ENCODE measurements at places on chromosomes 4 and X.

GRCh38 chr4:160403081-160403480 is 1300.2 kb downstream of the RAPGEF2 start:
- no peak for DNase-seq

GRCh38 chr4:89708903-89709421 is 128.0 kb downstream of the SNCA start:
- DNase-seq: no peak

DNA sequence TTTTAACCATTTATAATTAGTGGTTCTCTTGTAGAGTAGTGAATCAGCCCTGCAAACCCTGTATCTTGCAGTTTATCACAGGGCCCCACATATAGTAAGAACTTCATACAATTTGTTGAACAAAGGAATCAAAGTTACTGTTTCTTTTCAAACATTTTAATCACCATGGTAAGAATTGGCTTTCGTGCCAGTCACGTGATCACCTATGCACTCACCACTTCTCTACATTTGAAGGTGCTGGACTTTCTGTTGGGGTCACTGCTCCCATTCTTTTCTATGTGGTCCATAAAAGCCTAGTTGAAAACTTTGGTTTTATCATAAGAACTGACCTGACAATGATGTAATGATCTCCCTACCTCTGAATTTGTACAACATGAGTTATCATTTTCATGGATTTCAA is 426.4 kb upstream of the CPEB2 start:
- no peak for DNase-seq

DNA sequence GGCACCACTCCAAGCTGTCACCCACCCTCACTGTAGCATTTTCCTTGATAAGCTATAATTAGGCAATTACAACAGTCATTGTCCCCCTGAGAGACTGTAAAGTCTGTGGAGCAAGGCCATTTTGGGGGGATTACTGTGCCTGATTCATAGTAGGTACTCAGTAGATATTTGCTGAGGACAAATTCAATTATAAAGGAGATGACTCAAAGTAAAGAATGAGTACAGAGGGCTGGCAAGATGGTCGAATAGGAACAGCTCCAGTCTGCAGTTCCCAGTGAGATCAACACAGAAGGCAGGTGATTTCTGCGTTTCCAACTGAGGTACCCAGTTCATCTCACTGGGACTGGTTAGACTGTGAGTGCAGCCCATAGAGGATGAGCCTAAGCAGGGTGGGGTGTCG is 42.0 kb downstream of the MAOB start:
- DNase-seq: no peak

- DNase-seq: no peak
These were observed 123.2 kb downstream of the RBM47 start for GRCh38 chr4:40506492-40506891.

GRCh38 chr4:55028196-55028595 is 97.2 kb downstream of the KDR start:
- DNase-seq: no peak

DNA sequence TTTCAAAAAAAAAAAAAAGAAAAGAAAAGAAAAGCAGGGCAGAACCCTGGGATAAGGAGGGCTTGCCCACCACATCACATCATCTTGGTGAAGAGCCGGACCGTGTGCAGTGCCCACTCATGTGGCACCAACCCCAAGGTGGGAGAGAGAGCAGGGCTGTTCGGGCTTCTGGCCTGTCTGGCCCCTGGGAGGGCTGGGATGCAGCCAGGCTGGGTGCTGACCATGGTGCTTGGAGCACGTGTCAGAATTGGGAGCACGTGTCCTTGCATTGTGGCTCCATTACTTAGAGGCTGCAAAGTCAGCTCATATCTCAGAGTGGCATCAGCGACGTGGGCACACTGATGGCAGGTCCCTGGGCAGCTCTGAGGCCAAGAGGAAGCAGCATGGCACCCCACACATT is 100.9 kb upstream of the AFAP1 start:
- no peak for DNase-seq

GRCh38 chr4:56505269-56506130 is at the start of gene ARL9:
TSS of gene ARL9 (plus strand) at chr4:56505791. CDS start at chr4:56505863, 72 bp downstream.
- peak; percentile 69 for DNase-seq

GRCh38 chrX:45888518-45888917 is 656.7 kb downstream of the ZNF674 start:
- no peak for DNase-seq

GRCh38 chr4:123783151-123783790 is 386.7 kb downstream of the SPRY1 start:
- DNase-seq: no peak

- DNase-seq: no peak
These were observed 575.9 kb downstream of the MID1IP1 start for GRCh38 chrX:39377157-39377556.

- no peak for DNase-seq
These were observed 8.9 kb upstream of the RUFY3 start for GRCh38 chr4:70712604-70713452.

DNA sequence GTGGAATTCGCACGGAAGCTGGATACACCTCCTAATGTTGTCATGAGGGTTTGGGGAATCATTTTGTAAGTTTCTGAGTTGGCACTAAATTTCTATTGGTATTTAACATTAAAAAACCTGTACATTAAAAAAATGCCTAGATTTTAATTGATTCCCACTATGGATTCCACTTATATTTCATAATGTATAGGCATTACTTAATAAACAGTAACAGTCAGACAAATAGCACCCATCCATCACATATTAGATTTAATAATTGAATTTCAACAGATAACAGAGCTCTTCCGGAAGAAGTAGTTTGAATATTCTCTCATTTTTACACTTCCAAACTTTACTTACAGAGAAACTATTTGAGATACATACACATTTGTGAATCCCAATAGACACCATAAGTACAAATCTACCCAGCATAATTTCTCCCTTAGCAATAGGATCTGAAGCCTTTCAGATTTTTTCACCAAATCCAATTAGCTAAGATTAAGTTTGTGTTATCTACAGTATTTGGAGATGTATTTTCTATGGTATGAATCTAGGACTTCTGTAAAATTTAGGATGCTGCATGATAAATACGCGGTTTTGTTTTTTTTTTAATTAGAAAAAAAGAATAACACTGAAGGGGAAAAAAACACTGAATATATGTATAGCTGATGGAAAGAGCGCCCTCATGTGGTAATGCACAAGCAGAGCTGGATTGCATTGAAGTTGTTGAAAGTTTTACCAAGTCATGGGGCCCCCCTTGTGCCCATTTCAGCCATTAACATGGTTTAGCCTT is 12.2 kb upstream of the ODAM start:
- peak; percentile 50 for DNase-seq

GRCh38 chr4:17322514-17322913 is 189.4 kb downstream of the QDPR start:
- DNase-seq: no peak

GRCh38 chr4:188275686-188276085 is 136.4 kb downstream of the TRIML1 start:
- DNase-seq: no peak

DNA sequence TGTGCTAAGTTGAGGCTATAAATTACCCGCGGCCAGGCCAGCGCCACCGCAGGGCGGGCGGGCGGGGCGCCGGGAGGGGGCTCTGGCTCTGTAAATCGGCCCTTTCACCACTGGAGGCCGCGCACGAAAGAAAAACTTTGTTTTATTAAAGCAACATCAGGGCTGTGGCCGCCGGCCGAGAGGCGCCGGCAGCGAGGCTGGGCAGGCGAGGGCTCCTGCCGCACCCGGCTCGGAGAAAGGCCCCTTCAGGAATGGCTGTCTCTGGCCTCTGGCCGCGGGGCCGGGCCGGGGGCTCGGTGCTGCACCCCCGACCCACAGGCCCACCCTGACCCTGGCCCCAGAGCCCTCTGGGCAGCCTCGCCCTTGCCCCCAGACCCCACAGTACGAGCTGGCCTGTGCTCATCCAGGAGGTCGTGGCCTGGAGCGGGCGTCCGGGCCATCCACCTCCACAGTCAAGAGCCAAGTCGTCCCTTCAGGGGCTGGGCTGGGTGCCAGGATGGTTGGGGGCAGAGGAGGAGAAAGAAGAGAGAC is 29.5 kb upstream of the FGFR3 start:
- DNase-seq: peak; percentile 53

GRCh38 chr4:132955146-132955545 is 193.9 kb upstream of the PCDH10 start:
- no peak for DNase-seq

DNA sequence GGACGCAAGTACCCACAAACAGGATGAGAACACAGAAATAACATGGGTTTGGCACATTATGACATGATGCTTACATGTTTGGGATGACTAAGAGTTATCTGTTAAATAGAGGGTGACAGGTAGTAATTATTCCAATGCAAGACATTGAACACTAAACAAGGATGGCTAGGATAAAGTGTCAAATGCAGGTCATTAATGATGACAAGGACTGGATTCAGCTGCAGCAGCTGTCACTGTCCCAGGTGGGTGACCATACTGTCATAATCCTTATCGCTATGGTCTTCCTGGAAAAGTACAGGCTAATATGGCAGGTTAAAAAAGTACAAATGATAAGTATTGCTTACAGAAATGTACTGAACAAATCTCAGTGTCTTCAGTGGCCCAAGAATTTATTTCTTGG is 123.9 kb downstream of the ANTXR2 start:
- no peak for DNase-seq

DNA sequence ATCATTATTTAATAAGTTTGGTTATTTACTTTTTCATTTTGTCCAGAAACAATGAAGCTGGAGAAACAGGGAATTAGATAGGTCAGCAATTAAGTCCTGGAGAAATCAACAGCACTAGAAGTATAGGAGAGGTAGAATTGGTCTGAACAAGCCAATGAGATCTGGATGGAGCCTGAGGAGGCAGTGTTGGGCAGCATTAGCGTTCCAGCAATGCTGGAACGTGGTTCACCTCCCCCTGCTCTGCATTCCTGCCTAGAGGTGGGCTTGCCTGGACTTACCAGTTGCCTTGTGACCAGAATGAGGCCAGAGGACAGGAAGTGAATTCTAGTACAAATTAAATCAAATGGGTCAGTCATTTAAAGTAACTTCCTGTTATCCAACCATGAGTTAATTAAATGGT is 4.6 kb downstream of the RASSF6 start:
- DNase-seq: no peak

- no peak for DNase-seq
These were observed 90.3 kb upstream of the TBL1X start for GRCh38 chrX:9374555-9374954.

GRCh38 chrX:78140206-78140605 is 756 bp upstream of the TAF9B start:
- no peak for DNase-seq

DNA sequence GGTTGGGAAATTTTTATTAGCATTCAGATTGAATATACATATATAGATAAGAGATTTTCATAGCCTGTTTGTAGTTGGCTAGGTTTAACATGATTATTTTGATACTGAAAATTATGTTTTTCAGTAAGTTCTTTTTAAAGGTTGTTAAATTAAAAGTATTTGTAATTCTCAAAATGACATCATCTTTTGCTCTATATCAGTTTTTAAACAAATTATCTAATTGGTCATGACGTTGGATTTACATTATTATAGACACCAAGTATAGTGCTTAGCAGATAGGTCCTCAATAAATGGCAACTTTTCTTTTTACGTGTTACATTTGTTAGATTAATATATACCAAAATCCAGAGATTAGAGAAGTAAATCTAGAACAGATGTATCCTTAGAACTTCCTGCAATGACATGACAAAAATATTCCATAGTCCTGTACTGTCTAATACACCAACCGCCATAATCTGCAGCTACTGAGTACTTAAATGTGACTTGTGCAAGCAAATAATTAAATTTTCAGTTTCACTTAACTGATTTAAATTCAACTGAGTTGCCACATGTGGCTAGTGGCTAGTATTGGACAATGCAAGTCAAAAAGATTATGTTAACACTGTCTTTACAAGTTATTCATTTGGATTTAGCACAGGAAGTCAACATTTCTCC is 1613.1 kb upstream of the TENM3 start:
- no peak for DNase-seq

- DNase-seq: no peak
These were observed 553.6 kb downstream of the STPG2 start for GRCh38 chr4:97589481-97590196.

- DNase-seq: no peak
These were observed 12.9 kb upstream of the IL2 start for GRCh38 chr4:122469457-122469856.

DNA sequence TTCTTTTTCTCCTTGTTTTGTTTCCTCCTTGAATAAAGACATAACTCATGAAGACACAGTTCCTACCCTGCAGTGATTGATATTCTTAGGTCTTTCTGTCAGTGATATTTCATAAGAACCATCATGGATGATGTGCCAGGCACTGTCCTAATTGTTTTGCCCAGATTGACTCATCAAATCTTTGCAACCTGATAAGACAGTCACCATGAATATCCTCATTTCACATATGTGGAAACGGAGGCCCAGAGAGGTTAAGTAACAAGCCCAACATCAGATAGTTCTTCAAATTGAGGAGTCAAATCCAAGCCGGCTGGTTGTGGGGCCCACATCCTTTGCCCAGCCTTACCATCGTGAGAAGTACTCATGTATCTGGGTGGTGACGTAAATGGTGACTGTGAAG is 69.9 kb downstream of the SEL1L3 start:
- no peak for DNase-seq

- no peak for DNase-seq
These were observed 76.6 kb downstream of the INTS12 start for GRCh38 chr4:105631818-105632400.

- DNase-seq: no peak
These were observed at the start of gene EPGN for GRCh38 chr4:74308215-74308614. TSS of gene EPGN (plus strand) at chr4:74308470. CDS start at chr4:74308534, 64 bp downstream.

GRCh38 chr4:57320217-57320616 is 210.0 kb upstream of the IGFBP7 start:
- no peak for DNase-seq

DNA sequence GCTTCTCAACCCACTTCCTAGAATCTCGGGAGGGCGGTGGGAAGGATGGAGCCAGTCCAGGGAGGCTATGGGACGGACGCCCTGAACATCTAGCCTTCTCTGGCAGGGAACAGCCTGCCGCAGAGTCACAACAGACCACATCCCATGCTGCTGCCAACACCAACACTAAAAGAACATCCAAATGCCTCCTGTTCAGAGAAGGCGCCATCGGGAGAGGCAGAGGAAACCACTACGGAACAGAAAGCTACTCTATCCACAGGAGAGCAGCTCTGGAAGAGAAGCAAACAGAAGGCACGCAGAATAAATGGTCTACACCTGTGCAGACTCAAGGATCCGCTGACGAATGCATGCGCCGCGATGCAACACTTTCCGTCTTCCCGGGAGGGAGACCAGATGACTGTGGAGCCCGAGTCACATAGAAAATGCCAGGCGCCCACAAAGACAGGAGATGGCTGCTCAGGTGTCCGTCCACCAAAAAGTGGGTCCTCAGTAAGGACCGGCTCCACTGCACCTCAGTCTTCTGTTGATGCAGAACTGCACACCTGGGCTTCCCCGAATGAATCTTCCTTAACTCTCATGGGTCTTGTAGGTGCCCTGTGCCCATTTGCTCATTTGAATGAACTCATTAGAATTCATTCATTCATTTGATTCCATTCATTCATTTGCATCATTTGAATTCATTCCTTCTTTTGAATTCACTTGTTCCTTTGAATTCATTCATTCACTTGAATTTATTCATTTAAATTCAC is 217.5 kb downstream of the DHRSX start:
- DNase-seq: no peak
